ENCODE measurements at places on chromosomes 5 and 9. TPM values are rescaled to one million over a fixed set of nuclear protein-coding genes. Genes with fewer than 3 reads are reported as not detected.
A peak's percentile ranks its signal among the peaks of the same experiment; 100 is the strongest.

GRCh38 chr5:83538786-83539462 lies 67.4 kb downstream of the VCAN start:
- DNase-seq, result no peak

FOXI1 gene
- 7.8 TPM for polyA plus RNA-seq

IFNK gene
- polyA plus RNA-seq, result not detected

GRCh38 chr5:134132372-134133187 lies 18.1 kb downstream of the TCF7 start:
- no peak for DNase-seq

DNA sequence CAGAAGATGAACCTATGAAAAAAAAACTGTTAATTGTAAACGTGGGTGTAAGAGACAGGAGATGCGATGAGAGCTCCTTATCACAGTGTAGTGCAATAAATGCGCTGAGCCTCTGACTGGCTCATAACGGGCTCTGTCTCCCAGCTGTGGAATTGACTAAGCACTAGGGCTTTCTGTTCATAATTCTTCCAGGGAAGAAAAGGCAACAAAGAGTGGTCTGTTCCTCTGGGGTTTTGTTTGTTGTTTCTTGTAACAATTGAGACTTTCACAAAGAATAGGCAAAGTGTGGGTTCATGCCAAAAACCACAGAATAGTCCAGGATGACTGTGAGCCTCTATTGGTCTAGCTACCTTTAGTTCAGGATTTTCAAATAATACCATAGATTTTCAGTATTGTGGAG lies 39.4 kb downstream of the UBE2QL1 start:
- no peak for DNase-seq

CRHBP gene
- 25.7 TPM for polyA plus RNA-seq

CAMK4 gene
- polyA plus RNA-seq, result 4.6 TPM

- no peak for DNase-seq
These were observed 457.3 kb downstream of the ZNF608 start for GRCh38 chr5:124289130-124289529.

- DNase-seq, result no peak
These were observed 157.9 kb upstream of the ALDH1B1 start for GRCh38 chr9:38234479-38235170.

GRCh38 chr9:36772449-36773403 lies 200.0 kb downstream of the MELK start:
- no peak for DNase-seq

- no peak for DNase-seq
These were observed 27.7 kb downstream of the PTCD2 start for GRCh38 chr5:72347801-72348308.

- DNase-seq, result no peak
These were observed 259.0 kb upstream of the ADRA1B start for GRCh38 chr5:159657298-159657697.

GRCh38 chr9:95756986-95757385 lies 118.5 kb upstream of the ERCC6L2 start:
- no peak for DNase-seq

GRCh38 chr5:124741711-124742496 lies 4.5 kb downstream of the ZNF608 start:
- peak; percentile 53 for DNase-seq

DNA sequence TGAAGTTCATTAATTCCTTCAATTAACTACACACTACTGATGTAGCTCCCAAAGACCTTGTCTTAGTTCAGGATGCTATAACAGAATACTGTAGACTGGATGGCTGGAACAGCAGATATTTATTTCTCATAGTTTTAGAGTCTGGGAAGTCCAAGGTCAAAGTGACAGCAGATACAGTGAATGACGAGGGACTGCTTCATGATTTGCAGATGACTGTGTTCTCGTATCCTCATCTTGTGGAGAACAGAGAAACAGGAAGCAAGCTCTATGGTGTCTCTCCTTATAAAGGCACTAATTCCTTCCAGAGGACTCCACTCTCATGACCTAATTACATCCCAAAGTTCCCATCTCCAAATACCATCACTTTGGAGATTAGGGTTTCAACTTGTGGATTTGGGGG lies 65.6 kb upstream of the MAP1B start:
- DNase-seq, result no peak

DNA sequence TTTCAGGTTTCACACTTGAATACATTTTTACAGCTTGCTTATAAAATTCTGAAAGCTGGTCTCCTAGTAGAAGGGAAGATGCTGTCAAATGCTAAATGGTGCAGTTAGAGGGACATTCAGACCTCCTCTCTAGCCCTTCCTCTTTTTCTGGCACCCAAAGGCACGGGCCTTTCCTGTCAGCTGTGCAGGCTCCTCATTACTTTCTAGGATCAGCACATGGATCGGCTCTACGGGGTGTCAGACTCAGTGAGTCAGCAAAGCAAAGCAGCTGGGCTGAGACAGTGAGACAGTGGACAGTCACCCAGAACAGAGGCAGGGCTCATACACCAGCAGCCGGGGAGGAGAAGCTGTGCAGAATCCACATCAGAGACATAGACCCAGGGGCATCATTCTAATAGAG lies 80.0 kb upstream of the TNC start:
- peak; percentile 42 for DNase-seq

TPRN gene
- polyA plus RNA-seq, result 15.5 TPM

DNA sequence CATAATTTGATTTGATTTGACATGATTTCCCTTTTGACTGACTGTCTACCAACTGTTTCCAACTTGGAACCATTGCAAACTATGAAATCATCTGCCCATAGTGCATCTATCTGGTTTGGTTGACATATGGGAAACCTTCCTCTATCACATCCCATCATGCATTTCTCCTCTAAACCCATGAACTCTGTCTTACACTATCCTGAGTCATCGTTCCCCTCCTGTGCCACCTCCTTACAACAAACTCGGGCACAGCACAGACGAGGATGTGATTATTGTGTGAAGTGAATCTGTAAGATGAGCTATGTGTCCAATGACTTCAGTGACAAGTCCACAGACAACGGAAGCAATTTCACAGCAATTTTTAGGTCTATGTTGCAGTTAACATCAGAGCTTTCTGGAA lies 126.1 kb downstream of the NPR3 start:
- no peak for DNase-seq

RORB gene
- polyA plus RNA-seq, result 0.28 TPM
